Bone marrow (tissue), 2 donors: ENCODE measurements at places on chromosomes 1 and 21.

DNA sequence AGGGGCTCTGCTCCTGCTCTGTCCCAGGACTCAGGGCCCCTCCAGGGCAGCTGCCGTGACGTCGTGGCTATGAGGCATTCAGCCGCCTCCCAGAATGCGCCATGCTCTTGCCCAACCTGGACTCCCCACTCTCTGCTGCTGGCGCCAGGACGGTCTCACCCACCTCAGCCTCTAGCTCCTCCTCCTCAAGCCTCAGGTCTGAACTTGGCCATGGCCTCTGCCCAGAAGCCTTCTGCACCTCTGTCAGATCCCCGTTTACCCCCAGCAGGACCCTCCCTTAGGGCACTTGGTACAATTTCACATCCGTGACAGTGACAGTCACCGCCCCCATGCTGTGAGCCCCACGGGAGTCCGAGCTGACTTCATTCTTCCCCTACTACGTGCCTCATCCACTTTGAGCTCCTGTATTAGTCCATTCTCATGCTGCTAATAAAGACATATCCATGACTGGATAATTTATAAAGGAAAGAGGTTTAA lies 4.9 kb downstream of the CSTB start:
- no peak for DNase-seq

- no peak for DNase-seq
Measured at GRCh38 chr21:25870084-25870483, 135.3 kb downstream of the GABPA start.

DNA sequence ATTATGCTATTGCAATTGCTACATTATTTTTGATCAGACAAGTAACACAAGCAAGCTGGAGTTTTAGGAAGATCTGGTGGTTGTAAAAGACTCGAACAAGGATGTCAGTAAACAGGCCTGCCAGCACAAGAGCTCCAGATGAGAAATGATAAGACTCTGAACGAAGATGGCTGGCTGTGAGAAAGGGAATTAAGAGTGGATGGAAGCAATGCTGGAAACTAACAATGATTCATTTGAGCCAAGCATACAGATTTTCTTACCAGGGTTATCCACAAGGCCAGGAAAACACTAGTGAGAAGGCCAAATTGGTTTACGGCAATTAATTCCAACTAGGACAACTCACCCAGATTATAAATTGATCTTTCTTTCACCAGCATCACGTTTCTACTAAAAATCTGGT lies 54.2 kb downstream of the NRIP1 start:
- no peak for DNase-seq

GRCh38 chr1:228082918-228083870 lies 686 bp downstream of the ARF1 start:
- DNase-seq = no peak

- DNase-seq = no peak
Measured at GRCh38 chr1:184753608-184754475, 816 bp downstream of the EDEM3 start.

DNA sequence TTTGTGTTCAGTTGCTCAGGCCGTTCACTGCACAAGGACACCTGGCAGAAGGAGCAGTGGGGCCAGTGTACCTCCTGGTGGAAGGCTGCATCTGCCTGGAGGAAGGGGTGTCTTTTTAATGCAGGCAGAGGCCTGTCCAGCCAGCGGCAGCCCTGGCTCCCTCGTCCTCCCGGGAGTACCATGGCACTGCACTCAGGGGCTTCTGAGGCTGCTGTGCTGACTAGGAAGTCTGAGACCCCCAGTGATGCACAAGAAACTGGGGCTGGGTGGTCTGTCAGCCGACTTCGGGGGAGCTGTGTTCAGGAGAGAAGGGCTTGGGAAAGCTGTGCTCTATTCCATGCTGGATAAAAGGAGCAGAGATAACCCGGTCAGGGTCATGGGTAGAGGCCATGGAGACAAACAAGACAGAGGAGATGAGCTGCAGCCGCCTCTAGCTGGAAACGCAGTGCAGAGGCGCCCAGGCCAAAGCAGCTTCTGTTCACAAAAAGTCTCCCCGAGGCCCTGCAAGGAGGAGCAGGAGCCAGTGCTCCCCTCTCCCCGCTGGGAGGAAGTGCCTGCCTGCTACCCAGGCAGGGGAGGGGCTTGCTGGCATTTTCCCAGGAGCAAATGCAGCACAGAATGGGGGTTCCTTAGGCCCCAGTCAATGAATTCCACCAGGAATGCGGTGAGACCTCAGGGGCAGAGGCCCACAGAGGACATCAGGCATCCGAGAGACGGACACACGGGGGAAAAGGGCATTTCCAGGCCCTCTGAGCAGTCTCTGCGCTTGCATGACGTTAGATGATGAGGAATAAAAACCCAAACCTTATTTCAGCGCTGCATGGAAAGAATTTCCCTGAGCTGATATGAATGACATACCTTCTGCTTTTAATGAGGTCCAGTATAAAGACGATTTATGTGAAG lies 17.2 kb upstream of the C2CD2 start:
- no peak for DNase-seq

DNA sequence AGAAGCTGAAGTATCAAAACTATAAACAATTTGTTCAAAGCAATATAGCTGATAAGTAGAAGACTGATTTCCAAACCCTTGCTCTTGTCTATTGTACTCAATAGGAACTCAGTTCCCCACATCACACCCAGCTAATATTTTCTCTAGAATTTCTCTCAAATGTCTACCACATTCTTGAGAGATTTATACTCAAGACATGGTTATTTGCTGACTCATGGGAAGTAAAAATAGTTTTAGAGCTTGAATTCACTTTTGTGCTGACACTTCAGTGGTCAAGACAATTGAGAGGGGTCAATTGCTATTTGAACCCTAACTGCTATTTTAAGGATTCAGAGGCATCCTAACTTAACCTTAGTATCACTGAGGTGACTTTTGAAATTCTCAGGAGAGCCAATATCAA lies 99.0 kb downstream of the TNNI3K start:
- no peak for DNase-seq

GRCh38 chr1:172533513-172534151 lies 682 bp downstream of the SUCO start:
- DNase-seq = peak; percentile 23

DNA sequence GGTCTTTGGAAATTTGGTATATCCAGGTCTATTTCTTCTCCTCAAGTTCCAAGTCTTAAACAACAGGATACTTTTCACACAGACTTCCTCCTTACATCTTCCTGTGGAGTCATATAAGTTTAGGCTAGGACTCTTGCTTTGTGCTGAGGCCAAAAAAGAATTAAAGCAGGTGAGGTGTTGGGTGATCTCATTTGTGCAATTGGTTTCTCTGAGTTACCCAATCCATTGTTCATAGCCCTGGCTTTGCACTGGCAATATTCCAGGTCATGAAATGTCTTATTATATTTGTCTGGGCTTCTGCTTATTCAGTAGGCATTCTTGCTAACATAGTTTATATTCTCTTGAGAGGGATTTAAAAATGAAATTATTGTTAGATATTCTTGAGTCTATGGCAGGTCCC lies 14.1 kb upstream of the KIAA0040 start:
- DNase-seq = no peak

DNA sequence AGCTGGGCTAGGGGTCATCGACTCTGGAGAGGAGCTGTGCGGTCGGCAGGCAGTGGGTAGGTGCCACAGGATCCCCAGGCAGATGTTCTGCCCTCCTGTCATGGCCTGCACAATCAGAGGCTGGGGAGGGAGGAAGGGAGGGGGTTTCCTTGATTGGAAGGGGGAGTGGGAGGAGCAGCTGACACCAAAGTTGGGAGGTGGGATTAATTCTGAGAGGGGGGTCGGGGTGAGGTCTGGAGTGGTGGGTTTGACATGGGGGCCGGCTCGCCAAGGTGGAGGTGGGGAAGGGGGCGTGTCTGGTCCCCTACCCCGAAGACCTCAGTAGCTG lies 651 bp upstream of the HPCA start:
- DNase-seq = no peak

DNA sequence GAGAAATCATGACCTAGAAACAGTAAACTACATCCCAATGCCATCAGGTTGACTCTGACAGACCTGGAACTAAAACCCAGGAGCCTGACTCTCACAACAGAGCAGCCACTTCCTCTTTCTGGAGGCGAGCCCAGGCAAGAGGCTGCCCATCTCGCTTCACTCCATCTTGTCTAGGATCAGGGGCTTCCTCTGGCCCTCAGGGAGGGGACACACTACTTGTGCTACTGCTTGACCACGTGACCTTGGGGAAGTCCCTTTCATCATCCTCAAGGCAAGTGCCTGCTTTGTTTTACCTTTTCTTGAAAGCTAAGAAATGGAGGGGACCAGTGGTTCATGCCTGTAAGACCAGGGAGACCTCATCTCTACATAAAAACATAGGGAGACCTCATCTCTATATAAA lies 2.6 kb upstream of the TENT5B start:
- no peak for DNase-seq

DNA sequence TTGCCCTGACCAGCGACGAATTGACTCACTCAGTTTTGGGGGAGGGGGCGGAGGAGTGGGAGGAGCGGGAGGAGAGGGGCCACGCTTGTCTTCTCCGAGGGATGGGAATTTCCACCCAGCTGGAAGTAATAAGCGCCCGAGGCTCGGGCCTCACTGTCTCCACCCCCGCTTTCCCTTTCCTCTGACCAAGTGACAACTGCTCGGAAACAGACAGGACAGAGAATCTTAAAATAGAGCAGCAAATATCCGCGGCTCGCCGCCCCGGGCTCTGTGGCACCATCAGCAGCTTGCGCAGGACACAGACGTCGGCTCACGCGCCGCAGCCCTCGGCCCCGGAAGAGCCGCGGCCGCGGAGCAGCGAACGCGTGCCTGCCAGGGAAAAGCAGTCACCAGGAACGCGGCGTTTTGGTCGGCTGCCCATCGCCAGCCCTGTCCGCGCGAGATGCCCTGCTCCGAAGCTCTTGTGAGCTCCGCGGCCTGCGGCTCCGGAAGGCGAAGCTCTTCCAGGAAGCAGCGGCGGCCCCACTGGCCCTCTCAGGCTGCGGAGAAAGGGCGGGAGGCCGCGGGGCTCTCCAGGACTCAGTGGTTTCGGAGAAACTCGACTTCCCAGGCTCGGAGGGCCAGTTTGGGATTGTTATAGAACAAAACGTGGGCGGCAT lies 10.7 kb upstream of the RGS16 start:
- DNase-seq = peak; percentile 62

GRCh38 chr1:230365723-230366307 lies 60.3 kb downstream of the PGBD5 start:
- DNase-seq = no peak

GRCh38 chr1:160436966-160437365 lies 36.6 kb downstream of the VANGL2 start:
- no peak for DNase-seq

DNA sequence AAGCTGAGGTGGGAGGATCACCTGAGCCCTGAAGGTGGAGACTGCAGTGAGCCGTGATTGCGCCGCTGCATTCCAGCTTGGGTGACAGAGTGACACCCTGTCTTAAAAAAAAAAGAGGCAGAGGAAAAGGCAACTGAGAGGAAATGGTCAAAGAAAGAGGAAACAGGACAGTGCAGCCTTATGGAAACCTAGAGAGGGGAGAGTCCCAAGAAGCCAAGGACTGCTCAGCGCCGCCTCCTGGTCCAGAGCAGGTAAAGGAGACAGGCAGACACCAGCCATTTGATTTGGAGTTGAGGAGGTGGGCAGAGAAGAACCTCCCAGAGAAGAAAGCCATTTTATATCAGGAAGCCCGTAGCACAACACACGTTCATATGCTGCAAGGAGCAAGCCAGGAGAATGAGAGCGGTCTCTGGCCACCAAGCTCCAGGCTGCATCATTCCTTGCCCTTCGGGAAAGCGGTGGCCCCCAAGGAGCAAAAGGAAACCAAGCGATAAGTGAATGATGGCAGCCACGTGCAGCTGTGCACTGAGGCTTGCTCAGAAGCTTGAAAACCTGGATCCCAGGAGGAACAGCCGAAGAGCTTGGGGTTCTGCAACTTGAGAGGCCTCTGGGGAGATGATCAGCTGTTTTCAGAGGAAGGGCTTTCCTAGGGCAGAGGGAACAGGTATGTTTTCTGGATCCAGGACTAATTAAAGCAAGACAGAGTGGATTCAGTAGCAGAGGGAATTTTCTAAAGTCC lies 33.7 kb downstream of the LRRC42 start:
- DNase-seq = no peak

DNA sequence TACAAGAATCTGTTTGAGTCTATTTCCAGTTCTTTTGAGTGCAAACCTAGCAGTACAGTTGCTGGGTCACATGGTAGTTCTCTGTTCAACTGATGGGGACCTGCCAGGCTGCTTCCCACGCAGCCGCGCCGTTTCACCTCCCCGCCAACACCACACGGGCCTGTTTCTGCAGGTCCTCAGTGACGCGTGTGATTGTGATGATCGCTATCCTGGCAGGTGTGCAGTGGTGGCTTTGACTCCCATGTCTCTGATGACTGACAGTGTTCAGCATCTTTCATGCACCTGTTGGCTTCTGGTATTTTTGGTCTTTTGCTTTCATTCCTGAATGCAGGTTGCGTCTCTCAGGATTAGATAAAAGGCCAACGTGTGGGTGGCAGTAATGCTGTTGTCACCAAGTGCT lies 41.6 kb downstream of the FAAP20 start:
- DNase-seq = no peak

GRCh38 chr1:67713057-67713846 lies 28.3 kb downstream of the GADD45A start:
- DNase-seq = no peak

- no peak for DNase-seq
Measured at GRCh38 chr21:45560106-45561021, 18.1 kb upstream of the SLC19A1 start.

DNA sequence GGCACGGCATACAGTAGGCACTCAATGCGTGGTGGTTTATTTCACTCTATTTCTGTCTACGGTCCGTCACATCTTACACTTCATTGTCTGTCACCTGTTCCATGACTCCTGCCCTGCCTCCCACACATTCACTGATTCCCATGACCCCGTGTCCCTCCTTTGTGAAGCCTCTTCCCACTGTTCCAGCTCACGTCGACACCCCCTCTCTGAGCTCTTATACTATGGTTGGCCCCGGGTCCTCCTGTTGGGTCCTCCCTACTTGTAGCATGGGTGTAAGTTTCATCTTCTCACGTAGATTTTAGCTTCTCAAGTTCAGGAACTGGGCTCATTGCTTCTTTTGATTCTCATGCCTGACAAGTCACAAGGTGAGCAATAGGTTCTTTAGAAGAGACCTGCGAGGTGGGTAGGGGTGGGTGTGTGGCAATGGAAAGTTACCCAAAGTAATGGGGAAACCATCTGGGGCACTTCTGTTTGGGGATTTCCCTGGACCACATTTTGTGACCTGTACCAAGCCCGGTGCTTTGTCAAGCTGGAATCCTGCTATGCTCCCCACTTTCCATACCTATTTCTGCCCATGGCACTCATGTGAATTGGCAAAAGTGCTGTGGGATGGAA lies 22.1 kb upstream of the IL10 start:
- no peak for DNase-seq

DNA sequence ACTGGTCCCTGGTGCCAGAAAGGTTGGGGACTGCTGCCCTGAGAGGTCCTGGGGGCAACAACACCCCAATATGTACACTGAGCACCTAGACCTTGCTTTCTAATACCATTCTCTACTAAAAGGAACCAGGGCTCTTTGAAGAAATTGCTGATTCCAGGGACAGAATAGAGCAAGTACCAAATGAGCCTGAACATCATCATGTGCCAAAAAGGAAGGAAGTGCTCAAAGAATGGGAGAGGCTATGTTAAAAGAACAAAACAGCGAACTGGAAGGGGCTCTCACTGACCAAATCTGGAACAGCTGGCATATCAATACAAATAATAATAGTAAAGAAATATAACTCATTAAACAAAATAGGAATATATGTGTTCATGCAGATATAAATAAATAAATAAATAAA lies 50.8 kb downstream of the PIK3R3 start:
- DNase-seq = no peak

GRCh38 chr1:165942062-165942461 lies 114.6 kb downstream of the UCK2 start:
- no peak for DNase-seq
